Activated CD4-positive, alpha-beta T cell treated with anti-CD3 and anti-CD28 coated beads for 4 hours (primary cell): ENCODE measurements at places on chromosomes 1 and 21.

GRCh38 chr21:35651196-35651595, 409.1 kb downstream of the SETD4 start:
- DNase-seq: no peak

DNA sequence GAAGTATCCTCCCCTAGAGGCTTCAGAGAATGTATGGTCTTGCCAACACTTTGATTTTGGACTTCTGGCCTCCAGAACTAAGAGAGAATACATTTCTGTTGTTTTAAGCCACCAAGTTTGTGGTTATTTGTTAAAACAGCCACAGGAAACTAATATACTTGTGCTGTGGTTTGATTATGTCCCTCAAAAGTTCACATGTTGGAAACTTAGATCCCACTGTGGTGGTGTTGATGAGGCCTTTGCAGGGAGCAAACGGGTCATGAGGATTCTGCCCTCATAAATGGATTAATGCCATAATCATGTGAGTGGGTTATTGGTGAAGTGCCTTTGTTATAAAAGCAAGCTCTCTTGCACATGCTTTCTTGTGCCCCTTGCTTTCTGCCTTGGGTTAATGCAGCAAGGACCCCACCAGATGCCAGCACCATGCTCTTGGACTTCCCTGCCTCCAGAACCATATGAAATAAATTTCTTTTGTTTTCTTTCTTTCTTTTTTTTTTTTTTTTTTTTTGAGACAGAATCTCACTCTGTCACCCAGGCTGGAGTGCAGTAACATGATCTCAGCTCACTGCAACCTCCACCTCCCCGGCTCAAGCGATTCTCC, 157.3 kb downstream of the CLIC6 start:
- no peak for DNase-seq

DNA sequence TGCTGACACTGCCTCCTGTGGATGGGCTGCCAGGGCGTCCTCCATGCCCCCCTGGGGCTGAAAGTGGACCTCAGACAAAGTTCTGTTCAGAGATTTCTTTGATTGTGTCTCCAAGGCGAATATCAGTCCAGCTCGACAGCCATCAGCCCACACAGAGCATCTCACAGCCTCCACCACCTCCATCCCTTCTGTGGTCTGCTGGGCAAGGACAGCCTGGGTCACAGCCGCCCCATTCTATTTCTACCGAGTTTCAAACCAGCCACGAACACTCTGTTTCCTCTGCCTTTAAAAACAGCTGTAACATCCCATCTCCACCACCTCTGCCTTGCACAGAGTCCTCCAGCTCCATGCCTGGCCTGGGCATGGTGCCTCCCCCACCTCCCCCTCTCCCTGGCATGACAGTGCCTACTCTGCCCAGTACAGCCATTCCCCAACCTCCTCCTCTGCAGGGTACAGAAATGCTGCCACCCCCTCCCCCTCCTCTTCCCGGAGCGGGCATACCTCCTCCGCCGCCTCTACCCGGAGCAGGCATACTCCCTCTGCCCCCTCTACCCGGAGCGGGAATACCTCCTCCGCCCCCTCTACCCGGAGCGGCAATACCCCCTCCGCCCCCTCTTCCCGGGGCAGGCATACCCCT, 115.5 kb downstream of the FMN2 start:
- no peak for DNase-seq

GRCh38 chr1:8752921-8753713, 64.3 kb downstream of the RERE start:
- no peak for DNase-seq

GRCh38 chr1:87852410-87853161, 523.9 kb downstream of the LMO4 start:
- no peak for DNase-seq
